Mesothelial cell of epicardium (in vitro differentiated cells): ENCODE measurements at places on chromosomes 3 and 15. TPM values are rescaled to one million over a fixed set of nuclear protein-coding genes. Genes with fewer than 3 reads are reported as not detected.

FETUB gene
- total RNA-seq = not detected in 3 replicates

SAMMSON gene
- total RNA-seq = not detected in 3 replicates

SLC6A20 gene
- 0.27 TPM in 1 of 3 replicates, not detected in the others for total RNA-seq

GALNT15 gene
- 0.07 to 0.13 TPM (median 0.11 TPM) in 3 replicates for total RNA-seq

XCR1 gene
- not detected in 3 replicates for total RNA-seq

CLRN1 gene
- total RNA-seq = not detected in 3 replicates

MESP2 gene
- 0.29 TPM in 1 of 3 replicates, not detected in the others for total RNA-seq

ATG7 gene
- total RNA-seq = 35.3 to 40.3 TPM (median 37.5 TPM) in 3 replicates

HIGD2B gene
- total RNA-seq = not detected in 3 replicates

EEFSEC gene
- 17.2 to 19.4 TPM (median 18.6 TPM) in 3 replicates for total RNA-seq

CGNL1 gene
- total RNA-seq = 34.1 to 36.4 TPM (median 35.7 TPM) in 3 replicates

POLR2M gene
- 108 to 110 TPM (median 109 TPM) in 3 replicates for total RNA-seq

CAMK1 gene
- 9.7 to 11.3 TPM (median 10.8 TPM) in 3 replicates for total RNA-seq

DNA sequence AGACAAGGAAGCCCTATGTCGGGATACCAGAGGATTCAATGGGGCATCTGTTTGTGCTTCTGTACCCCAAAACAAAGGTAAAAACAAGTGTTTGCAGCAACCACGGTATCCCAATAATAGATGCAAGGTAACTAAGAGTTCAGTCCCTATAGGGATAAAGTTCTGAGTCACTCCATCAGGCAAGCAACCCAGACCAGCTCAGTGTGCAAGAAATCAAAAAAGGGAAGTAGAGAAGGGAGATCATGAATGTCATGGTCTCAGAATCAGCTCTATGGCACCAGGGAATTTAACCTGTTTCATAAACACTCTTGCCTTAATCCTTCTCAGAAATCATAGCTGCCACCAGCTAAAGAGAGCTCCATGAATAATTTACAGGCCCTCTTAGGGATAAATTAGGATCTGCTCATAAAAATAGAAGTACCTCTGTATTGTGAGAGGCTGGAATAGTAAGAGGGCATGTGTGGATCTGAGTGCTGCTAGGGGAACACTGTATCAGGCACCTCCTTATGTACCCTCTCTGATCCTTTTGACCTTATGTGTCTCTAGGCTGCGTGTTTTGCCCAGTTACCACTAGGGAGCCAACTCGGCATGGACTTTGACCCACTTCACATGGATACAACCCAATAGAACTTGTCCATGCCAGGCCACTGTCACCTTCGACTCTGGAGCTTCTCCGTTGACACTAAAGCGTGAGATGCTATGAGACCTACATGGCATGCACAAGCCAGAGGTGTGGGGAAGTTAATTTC is 754.6 kb downstream of the AGBL1 start:
- no peak for DNase-seq

- no peak for DNase-seq
Observed at GRCh38 chr3:43892526-43892925, 201.8 kb downstream of the ABHD5 start.

DNA sequence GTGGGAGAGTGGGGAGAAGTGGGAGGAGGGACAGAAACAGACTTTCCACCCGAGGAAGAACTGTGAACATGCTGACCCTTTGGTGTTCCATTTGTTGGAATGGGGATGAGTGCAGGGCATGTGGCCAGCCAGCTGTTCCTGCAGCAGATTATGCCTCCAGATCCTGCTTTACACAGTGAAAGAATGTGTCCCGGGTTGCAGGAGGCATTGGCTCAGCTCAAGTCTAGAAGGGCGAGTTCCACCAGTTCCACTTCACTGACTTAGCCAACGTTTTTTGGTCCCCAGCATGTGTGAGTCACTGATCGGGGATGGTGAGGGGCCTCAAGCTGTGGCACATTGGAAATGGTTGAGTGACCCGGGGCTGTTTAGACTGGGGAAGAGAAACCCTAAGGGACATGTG is 307.0 kb upstream of the ROPN1 start:
- no peak for DNase-seq

DNA sequence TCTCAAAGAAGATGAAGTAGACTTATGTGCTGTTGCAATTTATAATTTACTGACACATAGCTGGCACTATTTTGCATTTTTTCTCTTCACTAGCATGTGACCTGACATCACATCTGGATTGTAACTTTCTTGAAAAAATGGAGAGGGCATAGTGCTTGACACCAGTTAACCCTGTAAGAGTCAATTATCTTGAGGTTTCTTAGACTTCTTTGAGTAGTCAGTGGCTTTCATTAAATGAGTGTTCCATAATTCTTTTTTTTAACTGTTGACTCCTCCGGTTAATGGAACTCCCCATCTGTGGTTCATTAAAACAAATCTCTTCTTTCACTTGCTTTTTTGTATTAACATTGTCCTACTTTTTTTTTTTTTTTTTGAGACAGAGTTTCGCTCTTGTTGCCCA is 16.9 kb upstream of the PRKCI start:
- DNase-seq = no peak

GRCh38 chr3:178417736-178418135 is 118.5 kb upstream of the KCNMB2 start:
- no peak for DNase-seq

DNA sequence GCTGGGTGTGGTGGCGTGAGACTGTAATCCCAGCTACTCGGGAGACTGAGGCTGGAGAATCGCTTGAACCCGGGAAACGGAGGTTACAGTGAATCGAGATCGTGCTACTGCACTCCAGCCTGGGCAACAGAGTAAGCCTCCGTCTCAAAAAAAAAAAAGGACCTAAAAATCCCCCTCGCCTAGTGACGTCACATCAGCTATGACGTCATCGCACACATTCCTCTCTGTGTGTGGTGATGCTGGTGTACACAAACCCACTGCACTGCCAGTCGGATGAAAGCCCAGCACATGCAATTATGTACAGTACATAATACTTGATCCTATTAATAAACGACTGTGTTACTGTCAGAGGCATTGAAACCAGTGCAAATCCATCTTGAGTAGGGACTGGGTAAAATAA is 40.2 kb upstream of the SEC61A1 start:
- DNase-seq = no peak

- no peak for DNase-seq
Observed at GRCh38 chr3:144433006-144433405, 461.4 kb downstream of the DIPK2A start.

GRCh38 chr15:63877713-63878271 is 44.0 kb upstream of the HERC1 start:
- no peak for DNase-seq

DNA sequence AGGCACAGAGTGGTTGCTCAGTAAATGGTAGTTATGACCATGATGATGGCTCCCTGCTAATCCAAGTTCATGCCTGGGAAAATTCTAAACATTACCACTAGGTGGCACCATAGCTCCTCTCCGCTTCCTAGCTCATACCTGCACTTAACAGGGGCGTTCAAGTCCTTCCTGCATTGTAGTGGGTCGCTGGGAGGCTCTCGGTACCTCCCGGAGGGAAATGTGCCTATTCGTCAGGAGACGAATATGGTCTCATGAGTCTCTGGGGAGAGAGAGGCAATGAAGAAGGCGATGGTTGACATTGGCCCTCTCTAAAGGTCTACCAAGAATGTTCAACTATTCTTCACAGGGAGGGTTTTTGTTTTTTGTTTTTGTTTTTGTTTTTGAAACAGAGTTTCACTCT is 10.9 kb downstream of the MESP1 start:
- peak; percentile 69 for DNase-seq

GRCh38 chr3:8663177-8664061 is 18.8 kb upstream of the SSUH2 start:
- DNase-seq = peak; percentile 45

GRCh38 chr3:54856271-54856670 is 71.6 kb downstream of the LRTM1 start:
- DNase-seq = no peak

DNA sequence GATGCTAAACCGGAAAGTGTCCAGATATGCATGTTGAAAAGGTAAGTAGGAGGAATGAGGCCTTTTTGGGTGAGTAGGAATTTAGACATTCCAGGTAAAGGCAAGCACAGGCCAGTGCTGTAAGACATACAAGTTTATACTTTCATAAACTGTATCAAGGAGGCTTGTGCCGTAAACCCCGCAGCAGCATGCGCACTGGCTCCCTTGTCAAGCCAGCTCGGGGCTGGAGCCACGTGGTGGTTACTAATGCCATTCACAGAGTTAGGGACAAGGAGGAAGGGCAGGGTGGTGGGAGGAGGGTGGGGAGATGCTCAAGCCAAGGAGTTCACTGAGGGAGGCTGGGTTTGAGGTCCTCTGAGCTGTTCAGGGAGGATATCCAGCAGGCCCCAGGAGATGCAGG is 35.8 kb downstream of the PLD1 start:
- no peak for DNase-seq

GRCh38 chr3:120623727-120624093 is 27.6 kb downstream of the NDUFB4 start:
- no peak for DNase-seq

- no peak for DNase-seq
Observed at GRCh38 chr3:57779666-57780065, 23.6 kb downstream of the SLMAP start.

- DNase-seq = peak; percentile 24
Observed at GRCh38 chr3:195249858-195250464, 21.0 kb downstream of the XXYLT1 start.

DNA sequence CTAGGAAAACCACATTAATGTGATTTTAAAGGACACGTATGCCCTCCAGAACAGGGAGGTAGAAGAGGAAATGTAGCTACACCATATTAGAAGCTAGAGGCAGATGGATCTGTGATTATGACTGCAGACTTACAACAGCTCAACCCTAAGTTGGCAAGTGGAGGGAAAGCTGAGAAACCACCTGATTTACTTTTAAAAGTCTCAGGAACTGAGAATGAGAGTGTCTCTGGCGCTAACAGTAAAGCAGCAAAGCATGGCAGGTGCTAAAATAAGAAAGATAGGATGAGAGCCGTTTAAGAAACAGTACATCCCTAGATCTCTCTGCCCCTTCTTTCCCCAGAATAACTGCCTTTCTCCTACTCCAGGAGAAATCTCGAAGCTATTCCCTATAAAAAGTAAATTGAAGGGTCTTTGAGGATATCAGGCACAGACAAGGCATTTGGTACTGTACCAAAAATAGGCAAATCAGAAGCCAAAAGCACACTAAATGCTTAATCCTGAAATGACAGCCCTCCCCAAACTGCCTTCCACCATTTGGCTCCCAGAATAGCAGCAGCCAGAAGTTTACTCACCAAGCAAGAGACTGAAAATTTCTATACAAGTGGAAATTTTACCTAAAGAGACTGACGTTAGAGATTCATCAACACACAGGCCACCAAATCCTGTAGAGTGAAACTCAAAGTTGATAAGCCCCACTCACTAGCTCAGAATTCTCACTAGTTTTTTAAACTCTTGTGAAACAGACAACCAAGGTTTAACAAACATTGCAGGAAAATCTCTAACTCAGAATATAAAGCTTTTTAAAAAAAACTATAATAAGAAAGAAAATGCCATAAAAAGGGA is 34.3 kb upstream of the PARP14 start:
- no peak for DNase-seq

DNA sequence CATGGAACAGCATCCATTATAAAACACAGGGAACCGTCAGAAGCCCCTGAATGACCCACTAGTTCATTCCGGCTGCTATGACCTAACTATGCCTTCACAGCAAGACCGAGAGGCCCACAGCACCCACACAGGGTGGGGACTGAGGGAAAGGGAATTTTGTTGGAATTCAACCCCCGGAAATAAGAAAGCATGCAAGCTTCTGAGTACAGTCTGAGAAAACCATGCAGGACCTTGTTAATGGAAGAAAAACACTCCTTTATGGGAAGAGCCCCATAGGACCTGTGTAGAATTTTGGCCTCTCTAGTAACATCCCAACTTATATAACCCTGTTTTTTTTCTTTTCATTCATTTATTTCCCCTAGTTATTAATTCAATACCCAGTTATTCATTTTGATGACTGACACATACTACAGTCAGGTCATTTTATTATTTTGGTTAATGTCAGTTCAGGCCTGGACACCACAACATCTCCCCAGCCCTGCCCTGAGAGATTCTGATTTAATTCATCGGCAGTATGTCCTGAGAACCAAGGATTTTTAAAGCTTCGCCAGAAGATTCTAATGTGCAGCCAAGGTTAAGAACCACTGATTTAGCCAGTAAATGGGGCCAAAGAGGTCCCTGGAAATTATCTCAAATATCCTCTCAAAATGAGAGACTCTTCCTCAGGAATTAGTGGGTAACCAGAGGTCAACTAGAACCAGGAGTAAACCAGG is 231.6 kb upstream of the GOLGA6L4 start:
- DNase-seq = no peak

GRCh38 chr15:99978426-99978825 is 245.2 kb upstream of the LYSMD4 start:
- DNase-seq = no peak

DNA sequence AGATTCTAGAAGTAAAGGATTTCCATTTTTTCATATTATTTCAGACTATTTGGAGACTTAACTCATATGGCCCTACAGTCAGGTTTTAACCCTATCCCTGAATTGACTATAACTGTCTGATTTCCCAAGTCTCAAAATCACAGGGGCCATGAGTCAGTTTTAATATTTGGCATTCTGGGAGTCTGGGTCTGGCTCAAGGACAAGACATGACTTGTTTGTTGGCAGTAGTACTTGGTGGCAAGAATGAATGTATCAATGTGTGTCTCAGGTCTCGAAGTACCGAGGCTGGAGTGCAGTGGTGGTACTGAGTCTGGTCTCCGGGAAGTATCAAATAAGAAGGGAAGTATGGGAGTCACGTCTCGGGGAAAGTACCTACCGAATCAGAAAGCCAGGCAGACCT is 10.8 kb downstream of the UMPS start:
- no peak for DNase-seq

GRCh38 chr3:161049683-161050248 is 55.4 kb downstream of the B3GALNT1 start:
- no peak for DNase-seq

- no peak for DNase-seq
Observed at GRCh38 chr15:92636908-92637481, 18.6 kb downstream of the FAM174B start.

GRCh38 chr3:106326941-106327695 is 458.3 kb upstream of the CBLB start:
- DNase-seq = no peak
